ENCODE measurements at places on chromosomes 3 and 15.

DNA sequence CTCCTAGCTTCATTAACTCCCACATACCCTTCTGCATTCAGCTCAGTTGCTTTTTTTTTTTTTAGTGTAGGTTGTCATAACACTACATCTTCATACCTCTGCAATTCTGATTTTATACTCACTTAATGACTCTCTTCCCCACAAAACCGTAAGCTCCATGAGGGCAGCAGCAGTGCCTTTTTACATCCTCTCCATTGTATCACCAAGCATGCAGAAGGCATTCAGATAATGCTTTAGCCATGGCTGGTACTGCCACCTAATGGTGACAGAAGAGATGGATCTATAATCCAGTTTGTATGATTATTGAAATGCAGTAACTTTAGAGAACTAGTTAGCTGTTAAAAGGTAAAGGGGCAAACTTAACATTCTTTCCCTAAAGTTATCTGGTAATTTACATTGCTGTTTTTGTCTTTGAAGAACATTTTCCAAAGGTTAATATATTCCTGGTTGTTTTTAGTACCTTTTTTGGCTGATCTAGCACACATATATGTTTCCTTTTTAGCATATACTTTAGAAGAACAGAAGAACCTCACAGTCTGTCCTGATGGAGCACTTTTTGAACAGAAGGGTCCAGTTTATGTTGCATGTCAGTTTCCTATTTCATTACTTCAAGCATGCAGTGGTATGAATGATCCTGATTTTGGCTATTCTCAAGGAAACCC is 36.8 kb downstream of the ATP1B3 start:
- DNase-seq: peak; percentile 76

DNA sequence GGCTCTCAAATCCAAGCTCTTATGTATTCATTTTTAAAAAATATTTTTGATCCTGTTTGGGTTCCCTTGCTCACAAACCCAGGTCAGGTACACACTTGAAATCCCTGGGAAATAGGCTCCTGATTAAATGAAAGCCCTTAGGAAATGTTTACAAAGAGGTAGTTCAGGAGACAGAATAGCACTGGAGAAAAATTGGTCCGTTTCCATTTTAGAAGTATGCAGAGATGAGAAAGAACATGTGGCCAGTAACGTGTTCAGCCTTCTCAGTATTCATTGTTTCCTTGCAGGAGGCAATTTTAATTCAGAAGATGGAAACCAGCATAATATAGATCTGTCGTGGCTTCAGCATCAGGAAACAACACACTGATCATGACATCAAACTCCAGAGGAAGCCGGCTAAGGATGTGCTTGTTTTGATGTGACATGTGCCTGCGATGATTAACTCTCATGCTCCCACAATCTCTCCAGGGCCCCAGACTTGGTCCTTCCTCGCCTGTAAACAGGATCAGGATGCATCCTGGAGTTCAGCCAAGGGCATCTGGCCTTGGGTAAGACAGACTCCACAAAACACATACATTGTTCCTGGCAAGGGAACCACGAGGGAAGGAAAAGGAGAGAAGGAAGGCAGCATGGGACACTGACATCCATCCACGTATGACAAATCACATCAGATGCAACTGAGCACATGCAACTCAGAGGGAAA is 350.5 kb upstream of the THBS1 start:
- DNase-seq: peak; percentile 74

DNA sequence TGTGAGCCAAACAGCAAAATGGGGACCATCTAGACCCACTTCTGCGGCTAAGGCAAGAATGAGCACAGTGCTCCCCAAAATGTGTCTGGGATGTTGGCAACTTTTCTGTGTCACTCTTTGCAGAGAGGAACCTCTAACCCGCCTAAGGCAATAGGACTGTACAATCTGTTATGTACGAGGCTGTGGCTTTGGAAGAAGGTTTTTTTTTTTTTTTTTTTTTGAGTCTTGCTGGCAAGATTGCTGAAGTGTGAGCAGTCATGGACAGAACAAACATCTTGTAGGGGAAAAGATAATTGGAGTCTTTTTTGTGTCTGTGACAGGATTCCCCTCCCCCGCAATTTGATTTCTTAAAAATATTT is 7.2 kb downstream of the FEZF2 start:
- no peak for DNase-seq

DNA sequence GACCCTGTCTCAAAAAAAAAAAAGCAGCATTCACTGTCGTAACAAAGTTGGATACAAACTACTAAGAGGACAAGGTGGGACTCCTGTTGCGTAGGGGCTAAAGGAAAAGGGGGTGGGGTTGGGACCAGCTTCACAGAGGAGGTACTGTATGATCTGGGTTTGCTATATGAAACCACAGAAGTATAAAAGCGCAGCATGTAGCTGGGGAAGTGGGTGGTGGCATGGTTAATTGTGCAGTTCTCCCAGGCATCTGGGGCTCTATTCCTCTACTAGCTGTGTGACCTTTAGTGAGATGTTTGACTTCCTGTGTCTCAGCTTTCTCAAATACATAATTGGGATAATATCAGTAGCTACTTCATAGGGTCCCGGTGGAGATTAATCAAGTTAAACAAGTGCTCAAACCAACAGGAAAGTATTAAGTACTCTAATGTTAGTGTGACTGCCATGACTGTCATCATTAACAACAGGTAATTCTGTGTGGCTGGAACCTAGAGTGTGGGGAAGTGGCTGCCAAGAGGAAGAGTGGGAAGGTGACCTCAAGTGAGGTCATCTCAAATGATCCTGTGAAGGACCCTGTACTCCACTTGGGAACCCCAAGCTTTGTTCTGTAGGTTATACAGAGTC is 11.5 kb downstream of the PARP16 start:
- no peak for DNase-seq

- peak; percentile 84 for DNase-seq
Measured at GRCh38 chr15:48250640-48251076, 44.6 kb downstream of the SLC12A1 start.

- DNase-seq: no peak
Measured at GRCh38 chr3:78494851-78495250, 1272.9 kb downstream of the ROBO1 start.

DNA sequence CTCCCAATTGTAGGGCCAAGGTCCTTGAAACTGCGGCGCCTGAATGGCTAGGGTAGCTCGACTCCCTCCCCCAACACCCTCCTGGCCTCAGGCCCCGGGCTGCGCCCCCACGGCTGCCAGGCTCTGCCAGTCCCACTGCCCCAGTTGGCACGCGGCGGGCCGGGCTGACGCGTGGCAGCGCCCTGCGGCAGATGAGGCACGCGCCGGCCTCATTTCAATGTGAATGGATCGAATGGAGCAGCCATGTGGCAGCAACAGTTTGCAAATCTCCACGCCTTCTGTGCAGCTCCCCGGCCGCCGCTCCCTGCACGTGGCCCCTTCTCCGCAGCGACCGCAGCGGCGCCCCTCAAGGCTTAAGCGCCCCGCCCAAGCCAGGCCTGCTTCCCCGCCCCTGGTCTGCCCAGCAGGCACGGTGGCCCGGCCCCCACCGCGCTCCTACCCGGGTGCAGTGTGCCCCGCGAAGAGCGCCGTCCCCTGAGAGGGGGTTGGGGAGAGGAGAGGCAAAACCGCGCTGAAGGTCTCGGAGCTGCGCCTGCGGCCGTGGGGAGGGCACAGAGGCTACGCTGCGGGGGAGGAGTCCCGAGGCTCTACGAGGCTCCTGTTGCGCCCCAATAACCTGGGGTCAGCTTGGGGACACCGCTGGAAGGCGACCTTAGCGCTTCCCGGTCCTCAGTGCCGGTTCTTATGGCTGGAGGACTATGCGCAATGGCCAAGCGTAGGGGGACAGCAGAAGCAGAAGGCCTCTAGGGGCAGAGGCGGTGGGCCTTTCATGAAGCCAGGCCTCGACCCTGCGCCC is 3.1 kb upstream of the DLL4 start:
- no peak for DNase-seq

- DNase-seq: no peak
Measured at GRCh38 chr3:110193074-110193473, 855.7 kb upstream of the DPPA4 start.

GRCh38 chr15:55434989-55435825 is 26.9 kb downstream of the PIERCE2 start:
- peak; percentile 63 for DNase-seq

DNA sequence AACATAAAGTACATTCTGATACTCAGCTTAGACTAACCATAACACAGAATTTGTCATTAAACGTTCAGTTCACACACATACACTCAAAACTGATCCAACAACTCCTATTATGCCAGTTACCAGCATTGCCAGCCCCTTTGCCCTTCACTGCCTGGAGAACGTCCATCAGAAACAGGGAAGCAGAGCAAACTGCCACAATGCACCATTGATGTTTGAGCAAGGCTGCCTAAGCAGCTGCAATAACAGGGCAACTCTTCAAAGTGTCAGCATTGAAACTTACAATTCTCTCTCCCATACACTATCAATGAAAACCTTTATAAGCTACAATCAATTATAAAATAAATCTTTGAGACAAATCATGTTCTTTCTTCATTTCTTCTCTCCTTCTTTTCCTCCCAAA is 85.1 kb downstream of the ZBTB20 start:
- DNase-seq: no peak

GRCh38 chr3:114451561-114452018 is 157.8 kb downstream of the TIGIT start:
- peak; percentile 49 for DNase-seq
